ENCODE measurements at places on chromosomes 1 and 21.

DNA sequence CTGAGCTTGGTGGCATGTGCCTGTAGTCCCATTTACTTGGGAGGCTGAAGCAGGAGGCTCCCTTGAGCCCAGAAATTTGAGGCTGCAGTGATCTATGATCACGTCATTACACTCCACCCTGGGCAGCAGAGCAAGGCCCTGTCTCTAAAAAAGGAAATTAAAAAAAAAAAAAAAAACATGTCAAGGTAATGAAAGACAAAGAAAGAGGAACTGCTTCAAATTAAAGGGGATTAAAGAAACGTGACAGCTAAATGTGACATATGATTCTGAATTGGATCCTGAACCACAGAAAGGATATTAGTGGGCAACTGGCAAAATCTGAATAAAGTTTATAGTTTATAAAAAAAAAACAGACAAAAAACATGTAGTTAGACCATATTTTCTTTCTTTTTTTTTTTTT lies 3.8 kb upstream of the C2CD4D start:
- DNase-seq, result no peak

GRCh38 chr1:30318413-30318812 lies 405.0 kb downstream of the MATN1 start:
- no peak for DNase-seq

- DNase-seq, result no peak
These were observed 10.8 kb downstream of the MCL1 start for GRCh38 chr1:150568594-150568966.

DNA sequence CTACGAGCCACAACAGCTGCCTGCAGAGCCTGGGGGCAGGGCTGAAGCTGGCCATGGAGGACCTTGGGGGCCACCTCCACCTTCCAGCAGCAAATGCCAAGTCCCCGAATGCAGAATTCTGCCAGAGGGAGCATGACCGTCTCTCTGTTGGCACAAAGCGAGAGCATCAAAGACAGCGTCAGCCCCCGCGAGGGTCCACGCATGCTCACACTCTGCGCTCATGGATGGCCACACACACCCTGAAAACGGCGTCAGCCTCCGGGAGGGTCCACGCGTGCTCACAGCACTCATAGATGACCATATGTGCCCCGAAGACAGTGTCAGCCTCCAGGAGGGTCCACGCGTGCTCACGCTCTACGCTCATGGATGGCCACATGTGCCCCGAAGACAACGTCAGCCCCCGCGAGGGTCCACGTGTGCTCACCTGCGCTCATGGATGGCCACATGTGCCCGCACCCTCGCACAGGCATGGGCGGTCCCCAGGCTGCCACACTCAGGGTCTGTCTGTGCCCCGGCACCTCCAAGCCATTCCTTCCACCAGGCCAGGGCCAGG lies 46.5 kb downstream of the MORN1 start:
- DNase-seq, result no peak

GRCh38 chr1:19739628-19740027 lies 60.1 kb downstream of the TMCO4 start:
- DNase-seq, result no peak

- no peak for DNase-seq
These were observed 162.5 kb upstream of the RNPC3 start for GRCh38 chr1:103363008-103363365.

- no peak for DNase-seq
These were observed 1.5 kb downstream of the EPRS1 start for GRCh38 chr1:220044678-220045355.
